Renal cortex interstitium (tissue), 15 donors: ENCODE measurements at places on chromosomes 7 and 10.

DNA sequence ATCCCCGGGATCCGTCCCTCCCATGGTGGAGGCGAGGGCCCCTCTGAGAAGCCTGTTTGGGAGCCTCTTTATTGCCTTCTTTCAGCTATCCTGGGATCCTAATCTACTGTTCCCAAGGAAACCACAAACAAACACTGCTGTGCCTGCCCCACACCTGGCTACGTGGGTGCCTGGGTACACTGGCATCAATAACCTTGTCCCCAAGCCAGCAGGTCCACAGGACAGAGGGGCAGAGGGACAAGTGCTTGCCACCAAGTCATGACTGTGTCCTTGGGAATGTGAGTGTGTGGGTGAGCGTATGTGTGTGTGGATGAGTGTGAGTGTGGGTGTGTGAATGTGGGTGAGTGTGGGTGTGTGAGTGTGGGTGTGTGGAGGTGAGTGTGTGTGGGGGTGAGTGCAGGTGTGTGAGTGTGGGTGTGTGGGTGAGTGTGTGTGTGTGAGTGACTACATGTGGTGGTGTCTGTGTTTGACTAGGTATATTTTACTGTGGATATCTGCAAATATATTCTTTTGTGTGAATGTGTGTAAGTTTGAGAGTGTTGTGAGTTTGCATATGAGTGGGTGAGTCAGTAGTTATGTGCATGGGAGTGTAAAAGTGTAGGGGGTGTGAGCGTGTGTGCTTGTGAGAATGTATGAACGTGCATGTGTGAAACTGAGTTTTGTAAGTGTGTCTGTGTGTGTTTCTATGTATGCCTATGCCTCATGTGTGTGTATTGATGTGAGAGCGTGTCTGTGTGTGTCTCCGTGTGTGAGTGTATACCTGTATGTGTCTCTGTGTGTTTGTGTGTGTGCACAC, 96.1 kb downstream of the TNS3 start:
- no peak for DNase-seq

DNA sequence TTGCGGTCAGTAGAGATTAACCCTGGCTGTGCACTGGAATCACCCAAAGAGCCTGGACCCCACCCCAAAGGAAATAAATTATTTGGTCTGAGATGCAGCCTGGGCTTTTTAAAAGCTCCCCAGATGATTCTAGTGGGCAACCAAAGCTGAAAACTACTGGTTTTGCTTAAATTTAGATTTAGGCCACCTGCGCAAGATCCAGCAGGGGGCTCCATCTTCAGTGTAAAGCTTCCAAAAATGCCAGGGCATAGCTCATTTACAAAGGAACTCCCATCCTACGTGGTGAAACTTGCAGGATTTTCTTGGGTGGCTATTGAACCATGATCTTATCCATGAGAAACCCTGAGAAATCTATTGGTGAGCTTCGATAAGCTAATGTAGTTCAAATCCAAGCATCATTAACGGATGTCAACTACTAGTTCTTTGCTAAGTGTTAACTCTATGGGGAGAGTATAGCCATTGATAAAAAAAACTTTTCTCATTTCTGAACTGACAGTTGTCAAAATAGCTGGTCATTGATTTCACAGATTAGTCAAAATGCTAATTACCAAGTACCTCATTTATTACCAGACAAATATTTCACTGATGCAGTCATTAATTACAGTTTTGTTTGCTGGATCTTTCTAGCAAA, 315.3 kb downstream of the LHFPL3 start:
- DNase-seq, result no peak

- DNase-seq, result no peak
These were observed 7.3 kb downstream of the LFNG start for GRCh38 chr7:2526659-2527504.

- no peak for DNase-seq
These were observed 15.0 kb downstream of the CCDC6 start for GRCh38 chr10:59891349-59891748.

DNA sequence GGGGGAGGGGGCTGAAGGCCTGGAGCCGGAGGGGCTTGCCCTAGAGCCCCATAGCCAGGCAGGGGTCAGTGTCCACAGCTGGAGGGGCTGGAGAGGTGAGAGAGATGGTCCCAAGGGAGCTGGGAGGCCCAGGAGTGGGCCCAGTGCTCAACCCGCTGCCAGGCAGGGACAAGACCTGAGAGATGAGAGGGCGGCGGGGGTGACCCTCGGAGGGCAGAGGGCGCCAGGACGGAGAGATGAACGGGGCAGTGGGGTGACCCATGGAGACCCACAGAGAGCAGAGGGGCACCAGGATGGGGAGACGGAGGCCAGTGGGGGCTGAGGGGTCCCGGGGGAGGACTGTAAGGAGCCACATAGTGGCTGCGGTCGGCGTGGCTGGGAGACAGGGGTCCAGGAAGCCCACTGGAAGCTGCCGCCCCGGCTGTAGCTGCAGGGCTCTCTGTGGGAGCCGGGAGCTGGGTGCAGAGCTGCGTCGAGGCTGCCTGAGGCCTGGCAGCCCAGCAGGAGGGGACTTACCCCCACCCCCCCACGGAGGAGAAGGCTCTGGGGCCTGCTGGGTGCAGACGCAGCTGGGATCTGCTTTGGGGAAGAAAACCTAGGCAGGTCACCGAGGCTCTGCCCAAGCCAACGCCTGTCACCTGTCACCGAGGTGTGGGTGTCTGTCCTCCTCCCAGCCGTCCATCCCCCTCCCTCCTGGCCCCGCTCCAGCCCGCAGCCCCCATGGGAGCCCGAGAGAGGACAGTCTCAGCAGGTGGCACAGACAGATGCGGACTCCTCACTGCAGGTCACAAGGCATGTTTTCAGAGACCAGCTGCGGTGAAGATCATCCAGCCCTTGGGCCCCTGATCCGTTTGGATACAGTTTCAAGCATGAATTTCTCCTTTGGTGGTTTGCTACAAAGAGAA, 25.1 kb downstream of the PWWP2B start:
- no peak for DNase-seq

- DNase-seq, result no peak
These were observed 192.4 kb upstream of the DKK1 start for GRCh38 chr10:52121688-52122087.

DNA sequence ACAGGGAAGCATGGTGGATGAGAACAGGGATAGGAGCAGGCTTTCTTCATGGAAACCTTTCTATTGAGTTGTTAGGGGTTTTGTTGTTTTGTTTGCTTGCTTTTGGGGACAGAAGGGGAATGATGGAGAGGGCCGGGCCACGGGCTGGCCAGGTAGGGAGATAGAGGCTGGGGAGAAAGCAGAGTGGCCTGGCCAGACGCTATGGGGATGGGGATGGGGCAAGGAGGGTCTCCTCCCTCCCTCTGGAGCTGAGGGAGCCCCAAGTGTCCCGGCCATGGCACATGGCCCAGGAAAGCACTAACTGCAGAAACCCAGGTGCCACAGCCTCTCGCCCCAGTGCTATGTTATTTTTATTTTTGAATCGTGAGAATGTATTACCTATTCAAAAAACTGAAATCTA, 10.0 kb downstream of the AOC1 start:
- DNase-seq, result no peak
